T47D (cell line): ENCODE measurements at places on chromosomes 11 and 22.
A peak's percentile ranks its signal among the peaks of the same experiment; 100 is the strongest.

- DNase-seq, result peak; percentile 88
These were observed 56.7 kb upstream of the CRTAM start for GRCh38 chr11:122781378-122782195.

DNA sequence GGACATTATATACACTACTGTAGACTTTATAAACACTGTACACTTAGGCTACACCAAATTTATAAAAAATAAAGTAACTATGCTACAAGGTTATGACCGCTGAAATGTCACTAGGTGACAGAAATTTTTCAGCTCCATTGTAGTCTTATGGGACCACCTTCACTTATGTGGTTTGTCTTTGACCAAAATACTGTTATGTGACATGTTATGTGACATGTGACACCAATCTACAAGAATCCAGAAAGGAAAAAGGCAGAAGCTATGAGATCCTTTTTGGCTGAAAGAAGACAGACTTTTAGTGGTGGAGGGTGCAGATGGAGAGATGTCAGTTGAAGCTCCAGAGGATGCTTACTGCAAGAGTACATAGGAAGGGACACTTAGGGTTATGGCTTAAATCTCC, 1378.4 kb upstream of the TENM4 start:
- no peak for DNase-seq

DNA sequence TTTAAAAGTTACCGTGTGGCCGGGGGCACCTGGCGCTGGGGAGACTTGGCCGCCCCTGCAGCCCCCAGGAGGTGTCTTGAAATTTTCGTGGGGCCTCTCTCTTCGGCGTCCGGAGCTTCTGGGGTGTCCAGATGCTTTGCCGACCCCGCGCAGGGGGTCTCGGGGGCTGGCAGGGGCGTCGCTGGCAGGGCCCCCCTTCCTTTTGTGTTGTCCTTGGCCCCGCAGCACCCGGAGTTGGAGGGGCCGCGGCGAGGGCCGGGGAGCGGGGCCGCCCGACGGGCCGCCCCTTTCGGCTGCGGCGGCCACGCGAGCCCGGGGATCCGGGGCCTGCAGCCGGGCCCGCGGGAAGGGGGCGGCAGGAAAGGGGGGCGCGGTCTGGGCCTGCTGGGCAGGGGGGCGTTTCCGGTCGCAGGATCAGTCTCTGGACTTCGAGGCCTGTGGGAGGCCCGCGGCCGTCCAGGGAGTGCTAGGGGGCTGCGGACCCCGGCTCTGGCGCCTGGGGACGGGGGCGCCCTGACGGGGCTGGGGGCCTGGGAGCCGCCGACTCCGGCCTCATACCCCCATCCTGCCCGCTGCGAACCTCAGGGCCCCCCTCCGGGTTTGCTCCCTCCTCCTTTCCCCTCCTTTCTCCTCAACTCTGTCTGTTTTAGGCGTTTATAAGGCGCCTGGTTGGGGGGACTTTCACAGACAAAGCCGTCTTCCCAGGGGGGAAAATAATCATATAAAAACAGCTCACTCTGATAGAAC, 869 bp downstream of the ZC3H7B start:
- no peak for DNase-seq

- DNase-seq, result no peak
These were observed 173.7 kb upstream of the SORL1-AS1 start for GRCh38 chr11:121626507-121626875.

- no peak for DNase-seq
These were observed 23.4 kb downstream of the CHRDL2 start for GRCh38 chr11:74707602-74708510.

DNA sequence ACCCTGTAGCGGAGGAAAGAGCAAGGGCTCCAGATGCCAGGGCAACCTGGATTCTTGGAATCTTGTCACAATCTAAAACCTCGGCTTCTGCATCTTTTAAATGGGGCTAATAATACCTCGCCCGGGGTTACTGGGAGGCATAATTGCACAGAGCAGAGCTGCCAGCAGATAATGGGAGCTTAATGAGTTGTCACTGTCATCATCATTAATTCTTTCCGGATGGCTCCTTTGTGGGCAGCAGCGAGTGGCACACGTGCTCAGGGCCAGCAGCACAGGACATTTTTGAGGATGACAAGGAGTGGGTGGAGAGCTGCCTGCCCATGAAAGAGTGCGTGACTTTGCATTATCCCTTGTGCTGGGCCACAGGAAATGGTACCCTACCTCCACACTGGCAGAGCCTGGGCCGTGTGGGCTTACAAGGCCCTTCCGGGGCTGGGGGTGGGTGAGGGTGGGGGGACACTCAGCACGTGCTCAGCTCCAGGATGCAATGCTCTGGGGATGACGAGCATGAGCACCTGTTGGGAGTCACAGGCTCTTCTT, 5.7 kb downstream of the PDGFB start:
- DNase-seq, result no peak

DNA sequence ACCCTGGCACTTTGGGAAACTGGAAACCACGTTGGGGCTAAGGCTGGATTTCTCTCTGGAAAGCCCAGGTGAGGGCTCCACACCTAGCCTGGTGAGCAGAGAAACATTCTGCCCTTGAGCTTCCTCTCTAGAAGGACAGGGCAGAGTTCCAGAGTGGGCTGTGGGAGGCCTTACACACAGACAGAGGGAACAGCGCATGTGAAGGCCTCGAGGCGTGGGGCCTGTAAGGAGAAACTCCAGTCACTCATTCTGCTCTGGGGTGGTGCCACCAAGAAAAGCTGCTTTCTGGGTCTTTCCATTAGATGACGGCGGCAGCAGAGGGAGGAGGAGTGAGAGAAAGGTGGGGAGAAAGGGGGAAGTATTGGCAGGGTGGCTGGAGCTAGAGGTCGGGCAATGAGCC, 183.1 kb downstream of the CHST1 start:
- no peak for DNase-seq

DNA sequence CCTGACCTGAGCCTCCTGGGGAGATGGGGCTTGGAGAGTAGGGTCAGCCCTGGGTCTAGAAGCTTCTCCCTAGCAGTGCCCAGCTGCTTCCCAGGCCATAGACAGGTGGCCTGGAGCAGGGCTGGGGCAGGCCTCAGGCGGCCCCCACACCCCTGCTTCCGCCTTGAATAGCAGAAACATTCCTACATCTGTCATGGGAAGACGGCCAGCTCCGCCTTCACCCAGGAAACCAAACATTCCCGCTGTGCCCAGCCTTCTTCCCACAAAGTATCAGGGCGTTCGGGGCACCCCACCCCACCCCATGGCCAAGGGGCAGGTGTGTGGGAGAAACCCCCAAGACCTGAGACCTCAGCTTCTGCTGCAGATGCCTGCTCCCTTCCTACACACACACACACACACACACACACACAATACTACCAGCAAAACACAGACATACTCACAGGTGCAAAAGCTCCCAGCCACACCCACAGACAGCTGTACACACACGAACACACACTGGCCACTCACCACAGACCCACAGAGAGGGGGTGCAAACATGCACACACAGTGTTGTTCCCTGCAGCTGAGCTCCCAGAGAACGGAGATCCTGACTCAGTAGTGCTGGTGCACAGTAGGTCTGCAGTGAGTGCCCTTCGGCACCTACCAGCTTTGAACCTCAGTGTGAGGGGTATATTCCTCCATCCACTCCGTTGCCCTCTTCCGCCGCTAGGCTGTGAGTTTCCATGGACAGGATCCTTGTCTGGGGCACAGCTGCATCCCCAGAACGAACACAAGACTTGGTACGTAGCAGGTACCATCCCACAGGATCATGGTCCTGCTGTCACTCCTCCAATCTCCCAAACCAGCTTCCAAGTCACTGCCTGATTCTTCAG, 37.4 kb downstream of the PDGFB start:
- DNase-seq, result no peak
